ENCODE measurements at places on chromosomes 2 and 18. TPM values are rescaled to one million over a fixed set of nuclear protein-coding genes. Genes with fewer than 3 reads are reported as not detected.
A peak's percentile ranks its signal among the peaks of the same experiment; 100 is the strongest.

DNA sequence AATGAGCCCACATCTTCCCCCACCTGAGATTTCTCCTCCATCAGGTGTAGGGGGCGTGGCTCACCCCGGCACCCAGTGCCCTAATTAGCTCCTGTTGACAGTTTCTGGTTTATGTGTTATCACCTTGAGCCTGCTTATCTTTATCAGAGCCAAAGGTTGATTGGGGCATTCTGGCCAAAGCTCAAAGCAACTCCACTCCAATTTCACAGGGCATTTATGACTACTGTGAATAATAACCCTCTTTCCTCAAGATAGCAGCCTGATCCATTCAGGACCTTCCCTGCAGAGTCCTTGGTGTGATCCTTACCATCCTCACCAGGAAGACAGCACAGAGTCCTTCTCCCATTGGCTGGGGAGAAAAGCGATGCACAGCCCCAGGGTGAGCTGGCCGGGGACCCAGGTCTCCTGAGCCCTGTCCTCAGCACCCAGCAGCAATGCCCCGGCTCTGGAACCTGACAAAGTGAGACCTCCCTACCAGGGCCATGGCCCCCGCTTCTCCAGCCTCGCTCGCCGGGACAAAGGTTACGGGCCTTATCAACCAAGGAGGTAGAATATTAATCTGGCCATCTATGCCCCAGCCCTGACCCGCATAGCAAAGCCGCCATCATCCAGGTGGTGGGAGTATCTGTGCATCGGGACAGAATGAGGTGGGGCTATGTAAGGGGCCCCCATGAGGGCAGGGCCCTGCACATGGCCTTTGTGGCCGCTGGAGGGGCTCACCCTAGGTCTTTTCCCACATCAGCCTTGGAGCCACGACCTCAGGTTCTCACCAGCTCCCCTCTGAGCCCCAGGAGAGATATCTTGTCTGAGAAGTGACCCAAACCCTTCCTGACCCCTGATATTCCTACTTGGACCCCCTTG, 64.5 kb downstream of the ZFP36L2 start:
- DNase-seq, result peak; percentile 85

RFX8 gene
- total RNA-seq, result not detected

- DNase-seq, result no peak
These were observed 31.6 kb downstream of the PCBP1 start for GRCh38 chr2:70118798-70119454.

DNA sequence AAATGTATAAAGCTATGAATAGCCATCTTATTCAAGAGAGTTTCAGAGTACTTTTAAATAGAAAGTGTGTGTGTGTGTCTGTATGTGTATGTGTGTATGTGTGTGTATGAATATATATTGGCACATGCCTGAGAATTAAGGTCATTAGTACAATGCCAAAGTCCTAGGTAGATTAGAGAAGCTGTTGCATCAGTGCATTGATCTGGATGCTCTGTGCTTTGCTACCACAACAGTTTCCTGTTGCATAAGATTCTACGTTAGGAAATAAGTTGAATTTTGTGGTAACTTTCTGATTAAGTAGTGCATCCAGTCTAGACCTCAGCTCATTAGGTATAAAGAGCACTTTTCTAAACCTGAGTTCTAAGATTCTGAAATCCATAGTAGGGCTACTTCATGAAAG, 1102.8 kb upstream of the KLHL29 start:
- DNase-seq, result no peak

GRCh38 chr18:75211002-75211621, 515 bp downstream of the TSHZ1 start:
- DNase-seq, result peak; percentile 50

OTOF gene
- not detected for total RNA-seq

DNA sequence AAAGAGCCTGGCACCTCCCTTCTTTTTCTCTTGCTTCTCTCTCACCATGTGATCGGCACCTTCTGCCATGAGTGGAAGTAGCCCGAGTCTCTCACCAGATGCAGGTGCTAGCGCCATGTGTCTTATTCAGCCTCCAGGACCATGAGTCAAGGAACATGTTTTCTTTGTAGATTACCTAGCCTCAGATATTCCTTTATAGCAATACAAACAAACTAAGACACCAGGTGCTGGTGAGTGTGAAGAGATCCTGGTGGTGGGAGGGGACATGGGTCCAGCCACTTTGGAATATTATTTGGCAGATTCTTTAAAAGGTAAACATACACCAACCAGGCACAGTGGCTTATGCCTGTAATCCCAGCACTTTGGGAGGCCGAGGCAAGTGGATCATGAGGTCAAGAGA, 5.9 kb upstream of the USP40 start:
- DNase-seq, result no peak

MAB21L4 gene
- total RNA-seq, result 11.8 TPM

All from left colon (tissue), 2 donors.